ENCODE measurements at places on chromosomes 12 and 14.
A peak's percentile ranks its signal among the peaks of the same experiment; 100 is the strongest.

- no peak for DNase-seq
These were observed 4.1 kb downstream of the SHMT2 start for GRCh38 chr12:57233357-57234232.

GRCh38 chr12:110171186-110171538, 47.0 kb downstream of the IFT81 start:
- no peak for DNase-seq

DNA sequence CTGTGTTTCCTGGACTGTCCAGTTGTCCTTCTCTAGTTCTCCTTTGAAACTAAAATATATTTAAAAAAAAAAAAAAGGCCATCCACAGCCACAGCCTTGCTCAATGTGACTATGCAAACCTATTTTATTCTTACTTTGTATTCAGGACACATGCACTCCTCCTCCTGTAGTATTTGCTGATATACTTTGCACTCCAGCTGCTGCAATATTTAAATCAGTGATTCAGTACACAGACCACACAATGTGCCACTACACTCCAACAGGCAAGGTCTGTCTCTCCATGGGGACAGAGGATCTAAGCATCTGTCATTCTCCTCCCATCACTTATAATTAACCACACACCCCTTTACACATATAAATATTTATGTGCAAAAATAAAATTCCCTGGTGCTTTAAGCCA, 40.2 kb upstream of the CCDC196 start:
- DNase-seq, result no peak

GRCh38 chr12:11836282-11837151, 187.0 kb downstream of the ETV6 start:
- peak; percentile 83 for DNase-seq

All from activated effector memory CD4-positive, alpha-beta T cell treated with anti-CD3 and anti-CD28 coated beads, Interleukin-2, amount 50 U/mL, for 16 hours (primary cell).